ENCODE measurements at places on chromosomes 12 and 14. TPM values are rescaled to one million over a fixed set of nuclear protein-coding genes. Genes with fewer than 3 reads are reported as not detected.

DNA sequence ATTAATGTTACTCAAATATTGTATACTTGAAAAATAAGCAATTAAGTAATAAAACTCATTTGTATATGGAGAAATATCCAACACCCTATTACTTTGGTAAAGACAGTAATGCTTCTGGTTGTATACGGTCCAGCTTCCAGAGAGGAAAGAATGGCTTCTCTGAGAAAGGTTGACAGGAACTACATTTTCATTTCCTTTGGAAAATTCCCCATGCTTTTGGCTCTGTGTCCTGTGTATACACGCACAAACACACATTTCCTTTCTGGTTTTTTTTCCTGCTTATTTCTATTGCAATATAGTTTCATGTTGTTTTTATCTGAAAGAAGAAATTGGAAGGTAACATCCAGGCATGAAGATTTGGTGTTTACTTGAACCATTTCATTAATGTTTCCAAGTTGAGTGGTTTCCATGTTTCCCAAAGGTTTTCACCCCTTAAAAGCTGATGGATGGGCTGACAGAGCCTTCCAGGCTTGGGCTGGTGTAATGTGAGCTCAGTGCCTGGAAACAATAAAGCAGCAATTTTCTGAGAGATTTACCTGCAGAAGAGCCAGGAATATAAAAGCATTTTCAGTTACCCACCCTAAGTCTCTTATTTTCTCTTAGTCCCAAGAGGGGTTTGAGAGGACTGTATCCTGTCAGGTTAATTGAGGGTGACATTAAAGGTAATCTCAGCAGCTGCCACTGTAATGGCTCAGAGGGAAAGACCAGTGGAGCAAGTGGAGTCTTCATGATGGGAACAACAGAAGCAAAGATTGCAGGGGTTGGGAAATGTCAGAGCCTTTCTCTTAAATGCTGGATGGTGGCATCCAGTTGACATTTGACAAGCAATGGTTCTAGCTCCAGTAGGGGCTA, 33.4 kb upstream of the TMTC1 start:
- H3K4me3 ChIP-seq = no peak overlapping the region
- H3K36me3 ChIP-seq = no peaks in the 10 kb centered on the region
- no peak overlapping the region for H3K27ac ChIP-seq
- no peak for DNase-seq
- no peaks in the 10 kb centered on the region for H3K27me3 ChIP-seq
- H3K4me1 ChIP-seq = no peaks in the 10 kb centered on the region

- DNase-seq = no peak
- no peak overlapping the region for H3K27ac ChIP-seq
- no peak overlapping the region for H3K4me3 ChIP-seq
- no peaks in the 10 kb centered on the region for H3K36me3 ChIP-seq
- no peaks in the 10 kb centered on the region for H3K27me3 ChIP-seq
Measured at GRCh38 chr12:109723311-109723881, 9.8 kb downstream of the FAM222A start.

DNA sequence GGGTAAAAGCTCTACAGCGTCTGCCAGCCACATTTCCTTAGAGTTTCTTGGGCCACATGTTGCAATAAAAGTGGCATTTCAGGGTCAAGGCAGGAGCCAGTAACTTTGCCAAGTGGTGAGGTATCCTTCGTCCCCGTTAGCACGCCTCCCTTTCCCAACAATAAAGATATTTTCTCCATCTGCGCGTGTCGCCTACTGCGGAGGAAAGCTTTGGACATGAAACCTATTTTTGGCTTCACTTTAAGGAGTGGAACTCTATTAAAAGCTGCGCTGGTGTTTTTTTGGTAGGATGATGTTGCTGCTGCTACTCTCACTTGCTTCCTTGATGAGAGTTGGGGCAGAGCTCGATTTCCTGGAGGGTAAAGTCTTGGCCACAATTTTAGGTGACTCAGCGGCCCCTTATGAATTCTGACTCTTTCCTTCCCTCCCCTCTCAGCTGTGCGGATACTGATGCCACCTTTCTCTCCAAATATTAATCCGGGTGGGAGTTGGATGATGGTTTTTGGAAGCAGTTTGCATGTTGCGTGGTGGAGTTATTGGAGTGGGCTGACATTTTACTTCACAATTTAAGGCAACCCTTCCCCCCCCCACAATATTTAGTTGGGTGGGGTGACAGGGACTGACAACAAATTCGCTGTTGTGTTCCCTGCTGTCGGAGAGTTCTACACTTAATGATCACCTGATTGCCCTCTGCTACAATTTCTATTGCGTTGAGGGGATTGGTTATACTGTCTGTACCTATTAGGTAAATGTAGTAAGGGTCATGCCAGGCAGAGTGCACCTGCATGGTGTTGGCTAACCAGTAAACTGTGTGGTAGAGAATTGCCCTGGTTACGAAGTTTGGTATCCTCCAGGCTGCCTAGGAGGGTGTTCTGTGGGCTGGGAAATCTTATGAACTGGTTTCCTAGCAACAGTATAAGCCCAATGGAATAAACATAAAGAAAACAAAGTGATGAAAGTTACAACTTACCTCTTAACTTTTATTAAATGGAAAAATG, 1.1 kb downstream of the CCDC91 start:
- H3K27me3 ChIP-seq = peaks cover 7% of the 10 kb centered on the region
- H3K4me3 ChIP-seq = peak overlapping the region; percentile 85
- H3K27ac ChIP-seq = peak overlapping the region; percentile 95
- peaks cover 34% of the 10 kb centered on the region for H3K4me1 ChIP-seq
- H3K36me3 ChIP-seq = peaks cover 23% of the 10 kb centered on the region
- no peak for DNase-seq

- H3K36me3 ChIP-seq = peaks cover 24% of the 10 kb centered on the region
- no peak for DNase-seq
- no peaks in the 10 kb centered on the region for H3K27me3 ChIP-seq
Measured at GRCh38 chr12:76495556-76495955, 64.0 kb downstream of the OSBPL8 start.

GRCh38 chr12:52578469-52578868, 4.8 kb upstream of the KRT74 start:
- no peaks in the 10 kb centered on the region for H3K27me3 ChIP-seq
- H3K27ac ChIP-seq = no peak overlapping the region
- H3K4me3 ChIP-seq = no peak overlapping the region
- DNase-seq = no peak

Gene KLRF1
- 2.1 TPM for total RNA-seq

Gene MIP
- total RNA-seq = not detected

Gene C14orf39
- not detected for total RNA-seq

Gene CPNE6
- total RNA-seq = not detected

Gene KRT75
- total RNA-seq = not detected

Gene CLMN
- total RNA-seq = 3.5 TPM

Data from natural killer cell treated with Interleukin-12 subunit alpha and Interleukin-12 subunit beta and Interleukin-15 and Interleukin-18, amount 100 ng/mL, for 72 hours (primary cell).